ENCODE measurements at places on chromosomes 2 and 18.
A peak's percentile ranks its signal among the peaks of the same experiment; 100 is the strongest.

DNA sequence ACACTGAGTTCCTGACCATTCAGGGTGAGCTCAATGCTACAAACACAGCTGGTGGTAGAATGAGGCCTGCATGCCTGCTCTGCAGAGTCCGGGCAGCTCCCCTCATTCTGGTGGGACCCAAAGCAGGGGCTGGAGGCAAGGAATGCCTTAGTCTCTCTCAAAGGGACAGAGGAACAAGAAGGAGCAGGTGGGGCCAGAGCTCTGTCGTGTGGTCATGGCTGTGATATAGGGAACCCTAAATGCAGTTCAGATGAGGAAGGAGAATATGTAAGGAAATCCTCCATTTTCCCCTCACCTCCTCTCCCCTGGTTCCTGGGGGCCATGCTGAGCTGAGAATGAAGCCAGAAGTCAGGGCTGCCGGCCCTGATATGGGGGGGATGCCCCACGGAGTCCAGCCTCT, 334.3 kb downstream of the CYP26B1 start:
- no peak for DNase-seq

GRCh38 chr2:192827735-192828134, 633.0 kb upstream of the TMEFF2 start:
- no peak for DNase-seq

DNA sequence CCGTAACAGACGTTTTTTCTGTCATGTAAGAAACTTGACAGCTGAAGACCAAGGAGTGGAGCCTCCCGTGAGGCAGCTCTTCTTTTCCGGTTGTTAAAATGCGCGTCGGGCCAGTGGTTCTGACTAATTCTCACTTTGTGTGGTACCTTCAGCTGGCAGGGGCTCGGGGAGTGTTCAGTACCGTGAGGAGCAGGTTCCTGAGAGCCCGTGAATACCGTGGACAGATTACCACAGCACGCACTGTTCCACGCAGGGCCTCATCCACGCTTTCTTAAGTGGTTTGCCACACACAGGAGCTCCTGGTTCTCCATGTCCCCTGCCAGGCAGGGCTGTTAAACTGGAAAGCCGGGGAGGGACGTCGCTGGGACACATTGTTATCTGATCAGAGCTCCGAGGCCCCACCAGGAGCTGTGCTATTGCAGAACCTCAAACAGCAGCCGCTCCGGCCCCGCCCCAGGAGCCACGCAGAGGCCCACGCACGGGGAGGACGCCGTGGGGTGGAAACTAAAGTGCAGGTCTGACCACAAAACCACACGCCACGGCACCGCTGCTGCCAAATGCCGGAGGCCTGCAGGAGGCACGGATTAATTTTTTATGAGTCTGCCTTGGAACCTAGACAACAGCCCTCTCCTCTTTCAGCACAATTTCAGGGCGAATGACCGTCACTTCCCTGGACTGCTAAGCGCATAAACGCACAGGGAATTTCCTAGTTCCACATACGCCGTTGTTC, 43.3 kb downstream of the NFATC1 start:
- DNase-seq: peak; percentile 12

GRCh38 chr18:74632856-74633255, 35.2 kb downstream of the ZNF407 start:
- DNase-seq: no peak

DNA sequence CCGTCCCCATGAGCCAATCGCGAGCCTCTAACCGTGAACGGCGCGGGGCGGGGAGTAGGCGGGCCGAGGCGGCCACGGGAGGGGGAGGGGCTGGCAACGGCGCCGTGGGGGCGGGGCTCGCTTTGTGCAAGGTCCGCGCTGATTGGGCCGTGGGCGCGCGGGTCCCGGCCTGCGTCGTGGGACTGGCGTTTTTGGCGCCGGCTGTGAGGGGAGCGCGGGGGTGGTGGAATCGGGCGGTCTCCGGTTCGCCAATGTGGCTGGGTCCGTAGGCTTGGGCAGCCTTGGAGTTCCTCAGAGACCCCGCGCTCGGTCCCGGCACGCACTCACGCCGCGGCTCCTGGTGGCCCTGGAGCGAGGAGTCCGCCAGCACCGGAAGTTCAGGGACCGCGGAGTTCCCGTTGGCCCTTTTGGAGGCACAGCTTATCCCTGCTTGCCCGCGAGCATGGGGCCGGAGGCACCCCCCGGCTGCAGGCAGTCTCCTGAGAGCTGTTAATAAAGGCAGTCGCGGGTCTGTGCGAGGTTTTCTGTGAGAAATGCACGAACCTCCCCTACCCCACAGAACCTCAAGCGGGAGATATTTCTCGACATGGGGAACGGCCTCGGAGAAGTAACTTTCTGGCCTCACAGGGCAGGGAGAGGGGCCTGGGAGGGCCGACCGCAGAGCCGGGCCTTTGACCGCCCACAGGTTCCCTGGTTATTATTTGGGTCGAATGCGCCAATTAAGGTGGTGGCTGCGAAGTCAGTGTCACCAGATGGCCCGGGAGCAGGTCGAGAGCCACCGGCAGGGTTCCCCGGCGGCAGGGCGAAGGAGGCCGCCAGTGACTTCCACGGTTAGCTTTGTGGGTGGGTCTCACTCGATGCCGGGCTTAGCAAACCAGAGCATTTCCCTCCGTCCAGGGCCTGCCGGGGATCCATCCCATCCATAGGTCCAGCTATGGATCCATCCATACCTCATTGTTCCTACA, 574 bp upstream of the NCL start:
- peak; percentile 98 for DNase-seq
